ENCODE measurements at places on chromosomes 2 and 18.

- DNase-seq = no peak
Measured at GRCh38 chr2:221975151-221975550, 323.6 kb downstream of the PAX3 start.

DNA sequence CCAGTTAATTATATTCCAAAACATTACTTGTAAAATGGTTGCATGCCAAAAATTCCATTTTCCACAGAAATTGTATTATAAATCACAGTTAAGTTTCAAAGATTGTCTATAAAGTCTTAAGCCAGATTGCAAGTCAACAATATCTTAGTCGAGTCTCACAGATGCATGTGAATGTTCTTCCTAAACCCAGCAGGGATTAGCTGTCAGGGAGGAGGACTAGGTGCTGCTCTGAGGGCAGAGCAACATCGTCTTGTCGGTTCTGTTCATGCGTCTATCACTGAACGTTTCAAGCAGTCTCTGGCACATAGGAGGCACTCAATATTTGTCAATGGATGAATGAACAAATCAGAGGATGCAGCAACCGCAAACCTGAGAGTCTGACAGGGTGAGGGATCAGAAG, 27.0 kb downstream of the EPB41L3 start:
- DNase-seq = no peak

GRCh38 chr2:10000541-10000940, 42.8 kb upstream of the KLF11 start:
- no peak for DNase-seq

GRCh38 chr2:177254433-177255226, 9.9 kb downstream of the NFE2L2 start:
- DNase-seq = no peak
